ENCODE measurements at places on chromosomes 3 and 15.

DNA sequence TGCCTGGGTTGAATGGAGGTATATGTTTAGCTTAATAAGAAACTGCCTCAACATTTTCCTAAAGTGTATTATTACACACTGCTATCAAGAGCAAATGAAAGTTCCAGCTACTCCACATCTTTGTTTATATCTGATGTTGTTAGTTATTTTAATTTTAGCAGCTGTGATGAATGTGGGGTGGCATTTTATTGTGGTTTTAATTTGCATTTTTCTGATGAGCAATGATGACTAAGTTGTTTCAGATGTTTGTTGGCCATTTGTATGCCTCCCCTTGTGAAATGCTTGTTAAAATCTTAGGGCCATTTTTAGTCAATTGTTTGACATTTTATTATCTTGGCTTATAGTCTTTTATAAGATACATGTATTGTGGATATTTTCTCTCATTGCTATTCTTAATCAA, 260.4 kb upstream of the SLCO3A1 start:
- no peak for DNase-seq

DNA sequence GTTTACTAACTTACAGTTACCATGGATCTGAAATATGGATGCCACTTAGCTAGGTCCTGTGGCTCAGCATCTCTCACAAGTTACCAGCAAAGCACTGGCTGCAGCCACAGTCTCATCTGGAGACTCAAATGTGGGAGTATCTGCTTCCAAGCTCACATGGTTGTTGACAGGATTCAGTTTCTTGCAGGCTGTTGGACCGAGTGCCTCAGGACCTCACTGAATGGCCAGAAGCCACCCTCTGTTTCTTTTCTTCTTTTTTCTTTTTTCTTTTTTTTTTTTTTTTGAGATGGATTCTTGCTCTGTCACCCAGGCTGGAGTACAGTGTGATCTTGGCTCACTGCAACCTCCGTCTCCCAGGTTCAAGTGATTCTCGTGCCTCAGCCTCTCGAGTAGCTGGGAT, 20.1 kb upstream of the AMOTL2 start:
- DNase-seq: no peak

DNA sequence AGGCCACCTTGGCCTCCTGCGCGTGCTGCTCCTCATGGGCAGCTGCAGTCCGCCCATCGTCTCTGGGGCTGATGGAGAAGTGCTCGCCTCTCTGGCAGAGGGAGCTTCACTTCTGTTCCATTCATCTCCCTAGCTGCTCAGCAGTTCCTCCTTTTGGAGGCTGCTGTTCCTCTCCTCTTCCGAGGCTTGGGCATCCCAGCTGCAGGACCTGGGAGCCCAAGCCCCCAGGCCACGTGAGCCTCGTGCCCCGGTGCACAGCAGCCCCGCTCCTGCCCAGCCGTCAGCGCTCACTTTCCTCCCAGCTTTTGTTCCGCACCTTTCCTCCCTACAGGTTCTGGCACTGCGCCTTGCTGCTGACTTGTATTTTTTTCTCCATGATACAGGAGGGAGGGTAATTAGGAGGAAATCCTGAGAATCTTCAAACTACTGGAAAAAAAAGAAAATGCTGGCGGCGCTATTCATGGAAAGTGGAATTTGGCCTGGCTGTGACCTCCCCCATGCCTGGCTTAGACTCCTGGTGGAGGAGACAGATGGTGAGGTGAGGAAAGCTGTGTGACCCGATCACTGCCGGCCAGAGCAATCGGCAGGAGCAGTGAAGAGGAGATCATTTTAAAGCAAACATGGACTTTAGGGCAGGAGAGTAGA, 210.1 kb downstream of the CHST2 start:
- no peak for DNase-seq

DNA sequence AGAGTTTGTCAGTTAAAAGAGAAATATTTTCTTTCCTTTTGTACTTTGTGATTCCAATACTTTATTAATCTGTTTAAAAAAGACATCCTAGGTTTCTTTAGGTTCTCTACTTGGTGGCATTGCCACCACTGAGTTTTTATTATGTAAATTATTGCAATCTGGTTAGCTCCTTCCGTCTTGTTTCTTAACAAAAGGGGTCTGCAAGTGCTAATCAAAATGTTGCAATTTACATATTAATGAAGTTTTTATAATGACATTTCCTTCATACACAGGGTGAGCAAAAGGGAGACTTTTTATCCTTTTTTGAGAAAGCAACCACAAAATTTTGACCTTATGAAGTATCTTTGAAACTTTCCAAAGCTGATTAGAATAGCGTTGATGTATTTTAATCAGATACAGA, 1307.3 kb downstream of the ROBO2 start:
- no peak for DNase-seq

- DNase-seq: no peak
These were observed 37.1 kb upstream of the RPL35A start for GRCh38 chr3:197912741-197913476.

- DNase-seq: no peak
These were observed 68.2 kb downstream of the RAB11A start for GRCh38 chr15:65937476-65937875.

DNA sequence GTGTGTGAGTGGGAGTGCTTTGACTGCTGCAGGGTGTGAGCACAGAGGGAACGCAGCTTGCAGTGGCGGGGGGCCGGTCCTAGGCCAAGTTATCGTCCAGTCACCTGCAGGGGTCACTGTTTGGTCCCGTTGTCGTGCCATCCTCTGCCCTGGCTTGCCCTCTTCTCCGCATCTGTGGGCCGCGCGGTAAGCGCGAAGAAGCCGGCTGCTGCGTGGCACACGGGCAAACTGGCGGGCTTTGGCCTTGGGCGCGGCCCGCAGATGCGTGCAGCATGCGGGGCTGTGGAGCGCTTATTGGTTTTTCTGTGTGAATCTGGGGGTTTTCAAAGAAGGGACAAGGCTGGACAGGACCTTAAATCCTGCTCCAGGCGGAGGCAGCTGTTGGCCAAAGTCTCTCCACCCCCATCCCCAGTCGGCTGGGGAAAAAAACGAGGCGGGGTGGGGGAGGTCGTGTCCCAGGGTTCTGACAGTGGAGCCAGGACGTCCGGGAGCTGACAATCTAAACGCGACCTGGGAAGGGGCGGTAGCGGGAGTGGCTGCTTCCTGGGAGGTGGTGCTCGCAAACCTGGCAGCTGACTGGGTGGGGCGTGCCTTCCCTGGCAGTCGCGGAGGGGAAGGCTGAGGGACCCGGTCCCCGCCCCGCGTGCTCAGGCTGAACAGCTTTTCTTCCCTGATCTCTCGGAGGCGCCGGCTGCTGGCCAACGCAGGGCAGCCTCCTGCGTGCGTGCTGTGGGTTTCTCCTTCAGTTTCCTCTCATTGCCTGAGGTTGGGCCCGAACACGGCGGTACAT, 39.7 kb upstream of the VEPH1 start:
- no peak for DNase-seq

DNA sequence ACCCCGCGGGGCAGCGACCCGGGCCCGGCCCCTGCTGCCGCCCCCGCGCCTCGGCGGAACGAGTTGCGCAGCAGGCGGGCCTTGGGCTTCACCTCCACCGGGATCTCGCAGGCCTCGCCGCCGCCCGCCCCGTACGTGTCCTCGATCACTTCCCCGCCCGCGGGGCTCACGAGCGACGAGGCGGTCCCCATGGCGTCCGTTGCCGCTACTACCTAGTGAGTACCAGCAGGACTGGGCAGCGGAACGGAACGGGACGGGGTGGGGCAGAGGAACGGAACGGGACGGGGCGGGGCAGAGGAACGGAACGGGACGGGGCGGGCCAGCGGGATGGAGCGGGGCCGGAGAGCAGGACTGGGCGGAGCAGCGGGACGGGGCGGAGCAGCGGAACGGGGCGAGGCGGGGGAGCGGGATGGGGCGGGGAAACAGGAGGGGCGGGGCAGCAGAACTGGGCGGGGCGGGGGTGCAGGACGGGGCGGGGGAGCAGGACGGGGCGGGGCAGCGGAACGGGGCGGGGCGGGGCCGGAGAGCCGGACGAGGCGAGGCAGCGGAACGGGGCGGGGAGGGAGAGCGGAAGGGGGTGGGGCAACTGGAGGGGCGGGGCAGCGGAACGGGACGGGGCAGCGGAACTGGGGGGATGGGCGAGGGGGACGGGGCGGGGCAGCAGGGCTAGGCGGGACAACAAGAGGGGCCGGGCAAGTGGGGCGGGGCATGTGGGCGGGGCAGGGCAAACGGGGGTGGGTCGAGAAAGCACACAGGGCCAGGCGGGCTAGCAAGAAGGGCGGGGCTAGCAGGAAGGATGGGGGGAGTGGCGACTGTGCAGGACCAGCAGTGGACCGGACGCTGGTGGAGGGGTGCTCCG, at the start of gene NPHP3:
TSS of gene NPHP3 (minus strand) at position 245 of the 859 bp plus-strand sequence. CDS start at position 191, 54 bp downstream.
- peak; percentile 96 for DNase-seq

GRCh38 chr15:52730173-52730572, 51.0 kb upstream of the ATOSA start:
- DNase-seq: peak; percentile 67

DNA sequence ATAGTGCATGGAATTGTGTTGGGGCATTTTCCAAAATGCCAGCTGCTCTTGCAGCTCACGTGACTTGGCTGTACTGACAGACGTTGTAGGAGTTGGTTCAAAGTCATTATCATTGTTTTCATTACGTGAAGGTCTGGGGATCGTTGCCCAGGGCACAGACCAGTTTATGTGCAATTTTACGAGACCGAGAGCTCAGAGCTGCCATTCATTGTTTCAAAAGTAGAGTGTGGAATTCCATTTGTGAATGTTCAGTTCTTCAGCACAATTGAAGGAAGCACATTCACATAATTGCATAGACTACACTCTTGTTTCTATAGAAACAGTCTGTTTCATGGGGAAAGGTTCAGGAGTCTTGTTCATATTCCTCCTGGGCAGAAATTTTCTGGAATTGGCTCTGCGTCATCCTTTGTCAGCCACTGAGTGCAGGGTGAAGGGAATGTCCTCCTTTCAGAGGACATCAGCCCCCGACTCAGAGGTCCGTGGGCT, 54.5 kb downstream of the GABRG3 start:
- DNase-seq: no peak

DNA sequence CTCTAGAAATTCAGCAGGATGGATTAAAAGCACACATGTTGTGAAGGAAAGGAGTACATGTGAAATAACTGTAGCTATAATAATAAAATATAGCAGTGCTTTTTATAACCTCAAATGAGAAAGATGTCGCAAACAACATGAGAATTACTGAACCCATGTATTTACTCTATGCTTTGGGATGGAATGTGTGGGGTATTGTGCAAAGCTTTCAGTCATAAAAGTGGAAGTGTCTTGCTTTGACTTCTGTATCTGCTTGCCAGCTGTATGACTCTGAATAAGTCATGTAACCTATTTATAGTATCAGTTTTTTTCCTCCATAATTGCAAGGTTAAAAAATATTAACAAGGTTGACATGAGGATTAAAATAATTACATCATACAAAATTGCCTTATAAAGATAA, 519.3 kb upstream of the CADM2 start:
- no peak for DNase-seq

DNA sequence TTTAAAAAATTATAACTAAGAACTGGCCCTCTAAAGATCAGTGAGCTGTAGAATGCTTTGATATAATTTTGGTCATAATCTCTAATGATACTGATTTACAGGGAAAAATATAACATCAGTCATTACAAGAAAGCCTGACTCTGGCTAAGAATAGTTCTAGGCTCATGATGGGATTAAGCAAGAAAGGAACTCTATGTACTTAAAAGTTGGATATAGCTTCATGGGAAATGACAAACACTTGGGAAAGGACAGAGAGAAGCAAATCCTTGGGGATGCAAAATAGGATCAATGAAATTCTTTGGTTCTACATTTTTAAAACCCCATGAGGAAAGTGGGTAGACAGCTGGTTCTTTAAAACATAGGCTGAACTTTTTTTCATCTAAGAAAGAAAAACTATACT, 472.7 kb upstream of the NR2F2 start:
- DNase-seq: no peak

GRCh38 chr3:189212681-189213080, 40.9 kb downstream of the TPRG1 start:
- no peak for DNase-seq

DNA sequence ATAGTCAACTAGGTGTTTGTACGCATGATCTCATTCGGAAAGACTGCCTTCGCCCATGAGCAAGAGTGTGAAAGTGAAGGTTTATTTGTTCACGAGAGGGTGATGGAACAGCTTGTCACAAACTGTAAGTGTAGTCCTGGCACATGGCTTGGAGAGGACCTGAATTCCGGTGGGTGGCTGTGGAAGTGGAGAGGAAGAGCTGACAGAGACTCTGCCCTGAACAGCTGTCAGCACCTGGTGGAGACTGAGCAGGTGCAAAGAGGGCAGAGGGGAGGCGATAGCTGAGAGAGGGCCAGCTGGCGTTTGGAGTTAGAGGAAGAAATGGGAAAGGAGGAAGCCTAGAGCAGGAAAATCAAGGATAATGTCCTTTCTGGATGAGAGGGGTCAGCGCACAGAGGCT, 155.7 kb downstream of the EEFSEC start:
- DNase-seq: no peak

GRCh38 chr3:67561667-67562394, 92.6 kb downstream of the SUCLG2 start:
- DNase-seq: no peak

DNA sequence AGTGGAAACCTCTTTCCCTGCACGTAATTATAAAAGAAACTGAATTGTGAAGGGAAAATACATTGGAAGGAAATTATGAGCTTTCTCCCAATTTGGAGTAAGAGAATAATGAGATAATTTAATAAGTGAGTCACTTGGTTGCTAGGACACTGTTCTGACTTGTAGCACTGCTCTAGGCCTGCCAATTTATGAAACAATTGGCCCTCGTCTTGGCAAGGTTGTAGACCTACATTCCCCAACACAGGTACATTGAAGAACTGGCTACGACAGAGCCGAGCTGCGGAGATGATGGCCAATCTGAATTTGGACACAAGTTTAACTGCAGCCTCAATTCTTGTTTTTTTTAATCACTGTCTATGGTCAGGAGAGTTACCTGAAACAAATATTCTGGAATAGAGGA, 674.1 kb downstream of the MECOM start:
- no peak for DNase-seq

- DNase-seq: no peak
These were observed 20.8 kb upstream of the BCL2A1 start for GRCh38 chr15:79991826-79992225.

- DNase-seq: no peak
These were observed 14.4 kb upstream of the TM4SF4 start for GRCh38 chr3:149460117-149460516.

- no peak for DNase-seq
These were observed 113.3 kb downstream of the TBC1D2B start for GRCh38 chr15:77964193-77964592.

DNA sequence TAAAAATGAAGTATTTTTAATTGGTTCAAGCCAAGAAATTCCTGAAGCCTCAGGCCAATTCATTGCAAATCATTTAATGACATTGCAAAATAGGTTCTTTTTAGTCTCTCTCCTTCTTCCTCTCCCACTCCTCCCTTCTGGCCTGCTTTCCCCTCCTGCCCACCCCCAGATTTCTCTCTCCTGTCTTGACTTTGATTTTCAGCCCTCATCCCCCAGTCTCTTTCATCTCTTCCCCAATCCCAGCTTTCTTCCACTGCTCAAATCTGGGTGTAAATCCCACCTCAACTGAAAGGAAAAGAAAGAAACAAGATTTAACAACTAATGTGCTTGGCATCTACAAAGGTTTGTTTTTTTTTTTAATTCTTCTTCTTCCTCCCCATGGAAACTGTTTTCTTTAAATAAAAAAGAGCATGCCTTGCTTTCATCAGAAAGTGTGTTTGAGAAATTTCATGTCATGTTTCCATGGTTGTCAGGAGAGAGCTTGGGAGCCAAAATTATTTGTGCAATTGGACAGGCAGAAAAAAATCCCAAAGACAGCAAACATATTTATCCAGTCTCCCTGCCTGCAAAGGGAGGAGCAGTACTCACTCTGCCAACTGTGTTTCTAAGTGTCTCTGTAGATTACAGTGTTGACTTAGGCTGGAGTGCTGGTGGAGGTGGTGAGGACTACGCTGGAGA, 50.4 kb downstream of the BOC start:
- DNase-seq: no peak

- DNase-seq: no peak
These were observed 25.8 kb upstream of the CNTN3 start for GRCh38 chr3:74640211-74640610.
